ENCODE measurements at places on chromosomes 7 and 10.
A peak's percentile ranks its signal among the peaks of the same experiment; 100 is the strongest.

DNA sequence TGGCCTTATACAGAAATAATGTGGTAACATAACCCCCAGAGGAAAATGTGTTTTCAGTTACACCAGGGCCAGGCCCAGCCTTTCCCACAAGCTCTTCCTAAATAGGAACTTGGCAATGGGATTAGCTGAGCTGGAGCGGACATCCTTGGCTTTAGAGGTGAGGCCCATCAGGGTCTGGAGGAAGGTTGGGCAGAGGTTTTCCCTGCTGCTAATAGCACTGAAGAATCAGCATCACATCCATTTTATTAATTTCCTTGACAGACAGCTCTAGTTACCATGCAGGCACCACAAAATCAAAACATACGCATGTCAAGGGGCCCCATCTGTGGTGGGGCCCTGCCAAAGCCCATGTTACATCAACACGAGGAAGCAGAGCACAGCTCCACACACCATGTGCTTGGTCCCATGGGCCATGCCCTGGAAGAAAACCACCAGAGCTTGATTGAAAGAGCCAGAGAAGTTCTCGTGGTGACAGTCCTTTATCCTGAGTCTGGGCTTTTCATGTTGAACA is 566.6 kb downstream of the KCNMA1 start:
- no peak for DNase-seq

GRCh38 chr10:75402486-75403143 is 1.1 kb upstream of the ZNF503 start:
- DNase-seq: no peak

DNA sequence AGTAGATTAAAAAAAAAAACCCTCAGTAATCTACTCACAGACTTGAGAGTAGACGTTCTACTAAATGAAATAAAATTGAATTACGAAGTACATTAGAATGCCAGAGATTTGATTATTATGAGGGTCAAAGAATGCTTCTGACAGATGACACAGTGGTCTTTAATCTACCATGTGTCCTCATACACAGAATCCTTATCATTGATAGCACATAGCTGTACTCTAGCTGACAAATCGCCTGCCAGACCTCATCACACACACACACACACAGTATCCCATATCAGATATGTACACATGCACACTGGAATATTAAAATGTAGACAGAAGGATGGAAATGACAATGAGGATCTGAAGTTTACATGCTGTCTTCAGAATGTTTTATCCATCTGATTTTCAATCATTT is 104.6 kb downstream of the SORCS1 start:
- DNase-seq: no peak

DNA sequence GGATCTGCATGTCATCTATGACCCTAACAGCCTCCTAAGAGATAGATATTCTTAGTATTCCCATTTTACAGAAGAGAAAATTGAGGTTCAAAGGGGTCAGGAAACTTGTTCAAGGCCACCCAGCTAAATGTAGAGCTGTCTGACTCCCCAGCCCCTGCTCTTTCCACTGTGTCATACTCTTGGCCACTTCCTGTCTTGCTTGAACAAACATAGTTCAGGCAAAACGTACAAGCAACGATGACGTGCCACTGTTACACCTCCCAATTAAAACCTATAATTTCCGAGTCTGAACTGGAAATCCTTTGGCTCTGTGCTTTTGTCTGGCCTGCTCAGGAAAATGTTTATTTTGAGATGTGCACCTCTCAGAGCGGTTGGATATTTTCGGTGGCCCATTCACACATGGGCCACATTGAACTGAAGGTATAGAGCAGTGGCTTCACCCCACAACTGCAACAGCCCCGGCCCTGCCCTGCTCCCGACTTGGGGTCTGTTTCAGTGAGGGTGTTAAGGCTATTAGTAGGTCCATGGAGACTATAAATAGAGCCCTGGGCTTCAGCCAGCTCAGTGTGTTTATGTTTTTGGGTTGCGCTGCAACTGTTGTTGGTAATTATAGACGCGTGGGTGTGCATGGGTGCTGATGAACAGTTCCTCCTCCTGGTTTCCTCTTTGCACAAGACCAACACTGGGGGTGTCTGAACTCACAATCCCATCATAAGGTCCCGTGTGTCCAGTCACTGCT is 172.3 kb upstream of the ADO start:
- no peak for DNase-seq

GRCh38 chr7:45459476-45459875 is 114.7 kb upstream of the ADCY1 start:
- DNase-seq: no peak

DNA sequence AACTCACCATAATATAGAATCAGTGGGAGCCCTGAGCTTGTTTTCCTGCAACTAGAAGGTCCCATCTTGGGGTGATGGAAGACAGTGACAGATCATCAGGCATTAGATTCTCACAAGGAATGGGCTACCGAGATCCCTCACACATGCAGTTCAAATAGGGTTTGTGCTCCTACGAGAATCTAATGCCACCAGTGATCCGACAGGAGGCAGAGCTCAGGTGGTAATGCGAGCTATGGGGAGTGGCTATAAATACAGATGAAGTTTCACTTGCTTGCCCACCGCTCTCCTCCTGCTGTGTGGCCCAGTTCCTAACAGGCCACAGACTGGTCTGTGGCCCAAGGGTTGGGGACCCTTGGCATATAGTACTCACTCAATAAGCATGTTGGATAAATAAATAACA is 93.4 kb downstream of the POU6F2 start:
- no peak for DNase-seq

DNA sequence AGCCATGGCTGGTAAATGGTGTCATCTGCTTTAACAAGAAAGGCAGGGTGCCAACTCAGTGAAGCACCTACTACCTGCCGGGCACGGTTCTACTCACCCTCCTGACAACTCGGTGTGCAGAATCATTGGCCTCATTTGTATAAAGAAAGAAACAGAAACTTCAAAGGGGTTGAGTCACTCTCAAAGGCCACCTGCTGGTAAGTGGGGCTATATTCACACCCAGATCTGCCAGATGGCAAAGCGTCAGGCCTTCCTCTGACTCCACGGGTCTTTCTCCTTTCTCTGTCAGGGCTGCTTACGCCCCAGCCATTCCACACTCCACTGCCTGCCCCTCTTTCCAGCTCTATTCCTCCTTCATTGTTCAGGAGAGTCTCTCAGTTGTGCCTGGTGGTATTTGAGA is 309.2 kb downstream of the GFRA1 start:
- DNase-seq: peak; percentile 73

- DNase-seq: no peak
These were observed 3.7 kb downstream of the NPC1L1 start for GRCh38 chr7:44537442-44537841.

DNA sequence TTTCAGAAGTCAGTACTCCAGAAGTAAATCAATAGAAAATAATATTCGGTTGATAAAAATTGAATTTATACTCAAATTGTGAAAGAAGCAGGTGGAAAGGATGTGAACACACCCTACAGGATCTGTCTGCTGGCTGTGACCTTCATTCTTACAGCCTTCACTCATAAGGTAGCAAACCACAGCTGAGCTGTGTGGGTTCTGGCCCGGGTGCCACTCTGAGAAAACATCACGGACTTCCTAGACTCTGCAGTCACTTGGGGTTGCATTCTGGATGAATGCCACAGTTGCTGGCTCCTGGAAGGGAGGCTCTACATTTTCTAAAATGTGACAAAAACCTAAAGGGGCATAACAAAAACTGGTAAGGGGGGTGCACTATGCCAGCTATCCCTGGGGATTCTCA is 36.0 kb upstream of the ABLIM1 start:
- peak; percentile 68 for DNase-seq

DNA sequence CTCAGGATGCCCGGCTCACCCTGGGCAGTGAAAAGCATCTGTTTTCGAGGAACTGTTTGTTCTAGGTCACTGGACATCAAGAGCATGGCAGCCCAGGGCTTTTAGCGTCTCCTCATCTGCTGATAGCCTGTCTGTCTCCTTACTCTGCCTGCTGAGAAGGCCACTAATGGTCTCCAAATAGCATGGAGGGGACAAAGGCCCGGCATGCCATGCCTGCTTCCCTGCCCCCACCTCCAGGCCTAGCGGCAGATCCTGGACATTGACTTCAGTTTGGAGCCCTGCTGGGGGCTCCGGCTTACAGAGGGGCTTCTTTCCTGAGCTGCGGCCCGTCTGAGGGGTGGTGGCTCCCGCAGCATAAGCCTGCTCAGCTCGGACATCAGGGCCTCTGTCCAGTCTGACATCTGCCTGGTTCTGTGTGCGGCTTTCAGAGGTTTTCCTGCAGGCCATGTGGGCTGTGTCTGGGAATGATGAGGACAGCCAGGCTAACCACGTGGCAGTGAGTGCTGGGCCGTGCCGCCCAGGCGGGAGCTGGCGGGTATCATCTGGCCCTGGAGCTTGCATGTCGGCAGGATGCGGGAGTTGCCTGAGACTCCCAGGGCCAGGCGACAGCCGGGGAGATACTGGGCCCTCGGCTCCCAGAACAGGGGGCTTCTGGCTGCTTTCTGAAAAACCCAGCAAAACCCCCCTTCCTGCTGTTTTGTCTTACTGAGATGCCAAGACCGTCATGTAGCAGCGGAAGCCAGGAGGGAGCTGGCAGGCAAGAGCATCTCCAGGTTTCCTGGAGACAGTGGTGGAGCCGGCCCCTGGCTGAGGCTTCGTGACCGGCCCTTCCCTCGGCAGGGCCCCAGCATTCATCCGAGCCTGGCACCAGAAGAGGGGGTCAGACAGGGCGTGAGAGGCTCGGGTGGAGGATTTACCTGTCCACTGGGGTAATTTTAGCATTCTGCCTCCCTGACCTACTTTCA is 9.2 kb downstream of the PFKFB3 start:
- no peak for DNase-seq

GRCh38 chr10:33975481-33975880 is 641.0 kb upstream of the NRP1 start:
- no peak for DNase-seq

DNA sequence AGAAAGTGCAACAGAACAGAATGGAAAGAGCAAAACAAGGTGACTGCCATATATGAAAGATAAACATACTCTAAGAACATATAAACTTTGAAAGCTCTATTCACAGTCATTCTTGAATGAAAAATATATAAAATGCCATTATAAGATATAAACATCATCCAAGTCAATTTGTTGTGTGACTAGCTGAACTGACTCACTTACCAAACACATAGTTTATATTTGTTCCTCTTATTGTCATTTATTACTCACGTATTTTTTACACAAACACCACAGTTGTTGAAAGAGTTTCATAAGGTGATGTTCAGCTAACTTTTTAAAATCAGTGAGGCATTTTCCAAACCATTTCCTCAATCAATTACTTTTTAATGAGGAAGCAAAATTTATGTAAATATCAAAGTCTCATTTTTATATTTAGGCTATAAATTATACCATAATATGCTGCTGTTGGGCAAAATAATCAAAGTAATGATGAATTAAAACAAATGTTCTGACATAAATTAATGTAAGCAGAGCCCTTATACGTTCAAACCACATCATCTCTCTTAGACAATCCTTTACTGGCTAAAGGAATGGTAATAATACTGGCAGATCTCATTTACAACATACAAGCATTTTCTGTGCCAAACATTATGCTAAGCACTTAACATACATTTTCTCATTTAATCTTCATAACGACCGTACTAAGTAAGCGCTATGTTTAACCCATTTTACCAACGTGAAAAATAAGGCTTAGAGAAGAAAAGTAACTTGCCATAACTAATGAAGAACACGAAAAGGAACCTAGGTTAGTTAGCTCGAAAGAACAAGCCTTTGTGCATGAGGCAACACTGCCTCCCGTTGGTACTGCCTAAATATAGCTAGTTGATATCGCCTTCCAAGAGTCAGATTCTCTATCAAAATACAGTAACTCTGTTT is 7.3 kb downstream of the LRRN3 start:
- DNase-seq: no peak
